ENCODE measurements at places on chromosomes 2 and 18.

DNA sequence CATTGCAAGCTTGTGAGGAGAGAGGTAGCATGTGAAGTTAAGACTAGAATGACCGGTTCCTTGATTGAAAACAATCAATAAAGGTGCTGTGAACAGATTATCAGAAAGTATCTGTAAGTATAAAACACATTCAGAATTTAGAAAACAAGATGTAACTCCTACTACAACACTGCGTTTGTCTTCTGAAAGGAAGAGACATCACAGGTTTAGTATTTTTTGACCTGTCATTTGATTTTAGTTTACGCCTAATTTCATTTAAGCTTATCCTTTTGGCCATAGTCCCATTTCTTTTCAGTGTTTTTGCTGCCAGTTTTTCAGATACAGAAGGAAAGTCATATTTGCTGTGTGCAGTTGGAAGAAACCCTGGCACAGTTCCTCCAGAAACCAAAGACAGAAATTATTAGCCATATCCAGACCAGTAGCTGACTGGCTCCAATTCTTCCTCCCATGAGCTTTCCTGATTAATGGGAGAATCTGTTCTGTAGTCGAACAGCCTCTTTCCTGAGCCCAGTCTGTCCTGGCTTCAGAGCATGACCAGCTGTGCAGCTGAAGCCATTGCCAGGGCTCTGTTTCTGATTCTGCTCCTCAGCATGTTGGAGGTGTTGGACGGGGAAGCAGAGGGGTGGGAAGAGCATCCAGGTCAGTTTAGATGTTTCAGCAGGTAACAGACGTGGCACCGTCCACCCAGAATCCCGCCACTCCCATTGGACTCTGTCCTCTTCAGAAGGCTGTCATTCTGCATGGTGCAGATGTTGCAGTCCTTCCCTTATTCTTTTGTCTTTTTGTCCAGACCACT lies 61.0 kb downstream of the CRIM1 start:
- DNase-seq = no peak

DNA sequence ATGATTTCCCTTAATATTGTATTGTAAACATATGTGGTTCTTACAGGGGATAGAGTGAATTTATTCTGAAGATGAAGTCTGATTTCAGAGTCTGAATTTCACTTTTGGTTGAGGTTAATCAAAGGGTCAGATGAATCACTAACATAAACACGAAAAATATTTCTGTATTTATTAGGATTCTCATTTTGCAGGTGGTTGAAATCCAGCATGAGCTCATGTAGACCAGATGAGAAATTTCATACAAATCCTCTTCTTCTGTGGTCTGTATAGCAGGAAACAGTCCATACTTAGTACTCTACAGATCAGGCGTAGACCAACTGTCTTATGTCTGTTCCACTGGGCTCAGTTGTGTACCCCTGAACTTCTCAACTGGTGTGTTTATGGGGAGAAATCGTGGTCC lies 157.8 kb downstream of the BABAM2 start:
- DNase-seq = no peak

GRCh38 chr2:127106457-127106990 lies 430 bp downstream of the BIN1 start:
- peak; percentile 65 for DNase-seq

GRCh38 chr2:101296371-101296770 lies 12.1 kb downstream of the RNF149 start:
- no peak for DNase-seq

DNA sequence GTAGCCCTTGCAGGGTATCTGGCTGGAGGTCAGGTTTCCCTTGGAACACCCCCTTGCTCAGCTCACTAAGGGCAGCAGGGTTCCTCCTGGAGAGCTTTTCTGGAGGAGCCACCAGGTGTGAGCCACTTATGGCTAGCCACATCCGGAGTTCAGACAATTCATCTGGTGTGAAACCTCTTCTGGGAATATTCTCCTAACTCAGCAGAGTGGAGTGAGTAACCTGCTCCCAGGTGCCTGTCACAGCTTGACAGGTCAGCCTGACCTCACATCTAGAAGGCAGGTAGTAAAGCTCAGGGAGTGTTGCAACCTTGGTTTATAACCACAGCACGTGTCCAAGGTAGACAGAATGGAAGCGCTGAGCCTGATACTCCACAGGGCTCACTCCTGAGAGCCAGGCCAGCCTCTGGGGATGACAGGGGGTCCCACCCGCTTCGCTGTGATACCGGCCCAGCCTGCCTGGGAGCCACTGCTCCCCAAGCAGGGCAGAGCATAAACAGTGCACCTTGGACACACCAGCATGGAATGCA lies 62.6 kb upstream of the TGFA start:
- peak; percentile 86 for DNase-seq

DNA sequence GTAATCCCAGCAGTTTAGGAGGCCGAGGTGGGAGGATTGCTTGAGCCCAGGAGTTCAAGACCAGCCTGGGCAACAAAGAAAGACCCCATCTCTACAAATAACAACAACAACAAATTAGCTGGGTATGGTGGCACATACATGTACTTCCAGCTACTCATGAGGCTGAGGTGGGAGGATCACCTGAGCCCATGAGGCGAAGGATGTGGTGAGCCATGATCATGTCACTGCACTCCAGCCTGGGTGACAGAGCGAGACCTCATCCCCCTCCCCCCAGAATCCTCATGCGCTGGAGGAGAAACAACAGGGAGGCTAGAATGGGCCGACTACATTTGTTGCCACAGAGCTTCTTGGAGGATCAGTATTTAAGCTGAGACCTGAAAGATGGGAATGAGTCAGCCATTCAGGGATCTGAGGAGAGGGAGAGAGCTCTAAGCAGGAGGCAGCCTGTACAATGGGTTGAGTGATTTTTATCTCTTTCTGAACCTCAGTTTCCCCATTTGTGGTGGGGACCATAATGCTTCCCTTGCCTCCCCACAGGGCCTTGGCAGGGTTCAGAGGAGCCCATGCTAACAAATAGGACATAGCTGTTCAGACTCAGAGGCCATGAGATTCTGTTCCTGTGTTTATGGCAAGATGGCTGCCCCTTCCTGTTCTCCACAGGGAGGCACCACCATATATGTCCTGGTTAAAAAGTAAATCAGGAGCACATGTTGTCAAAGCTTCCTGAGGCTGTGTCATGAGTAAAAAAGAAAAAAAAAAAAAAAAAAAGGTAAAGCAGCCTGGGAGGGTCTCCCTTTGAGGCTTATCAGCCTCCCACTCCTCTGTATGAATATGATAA lies 131.4 kb upstream of the HAAO start:
- DNase-seq = no peak

GRCh38 chr2:164917296-164917903 lies 37.9 kb downstream of the SLC38A11 start:
- DNase-seq = no peak

- no peak for DNase-seq
Observed at GRCh38 chr2:141534666-141535362, 596.0 kb downstream of the LRP1B start.

- no peak for DNase-seq
Observed at GRCh38 chr2:46001290-46001689, 295.9 kb upstream of the EPAS1 start.

GRCh38 chr18:21833604-21834298 lies 93.2 kb downstream of the MIB1 start:
- no peak for DNase-seq

GRCh38 chr2:219434718-219435525 lies at the start of gene SPEG:
TSS of gene SPEG (plus strand) at chr2:219434843. CDS start at chr2:219434978, 135 bp downstream.
- peak; percentile 54 for DNase-seq

DNA sequence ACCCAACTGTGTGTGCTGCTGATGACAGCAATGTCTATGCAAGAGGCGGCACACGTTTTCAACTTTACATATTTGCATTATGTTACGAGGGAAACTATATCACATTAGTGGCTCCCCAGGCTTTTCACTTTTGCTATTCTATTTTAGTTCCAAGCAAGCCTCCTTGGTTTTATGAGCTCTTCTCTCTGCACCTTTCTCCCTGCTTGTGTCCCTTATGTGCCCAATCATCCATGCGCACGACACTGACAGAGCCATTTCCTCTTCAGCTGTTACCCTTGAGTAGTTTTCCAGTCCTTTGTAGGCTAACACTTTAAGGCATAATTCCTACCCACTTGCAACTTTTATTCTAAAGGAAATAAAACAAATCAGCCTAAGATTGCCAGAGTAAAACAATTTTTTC lies 154.3 kb downstream of the TCF4 start:
- DNase-seq = no peak

- DNase-seq = no peak
Observed at GRCh38 chr18:51988277-51988676, 351.7 kb upstream of the DCC start.

DNA sequence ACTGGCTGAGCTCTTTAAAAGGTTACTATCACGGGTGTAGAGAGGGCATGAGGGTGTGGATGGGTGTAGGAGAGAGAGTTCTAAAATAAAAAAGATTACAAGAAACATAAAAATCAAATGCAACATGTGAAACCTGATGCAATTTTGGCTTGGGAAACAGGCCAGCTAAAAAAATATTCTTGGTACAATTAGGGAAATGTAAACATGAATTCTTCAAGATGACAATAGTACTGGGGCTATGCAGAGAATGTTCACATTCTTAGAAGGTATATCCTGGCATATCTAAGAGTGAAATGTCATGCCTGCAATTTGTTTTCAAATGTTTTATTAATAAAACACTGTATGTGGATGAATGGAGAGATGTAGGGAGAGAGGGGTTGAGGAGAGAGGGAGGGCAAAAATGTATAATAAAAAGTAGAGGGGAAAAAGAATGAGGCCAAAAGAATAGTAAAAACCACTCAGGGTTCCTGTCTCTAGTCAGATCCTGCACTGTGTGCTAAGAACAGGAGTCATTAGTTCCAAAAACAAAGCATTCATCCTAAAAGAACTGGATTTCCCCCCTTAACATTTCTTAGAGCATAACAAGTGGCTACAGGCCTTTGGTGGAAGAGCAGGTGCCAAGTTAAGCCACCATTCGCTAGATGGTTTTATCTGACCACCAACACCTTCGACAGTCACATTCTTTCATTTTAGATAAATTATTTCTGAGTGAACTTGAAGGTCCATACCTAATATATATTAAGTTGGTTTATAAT lies 77.3 kb downstream of the LPIN2 start:
- DNase-seq = no peak

DNA sequence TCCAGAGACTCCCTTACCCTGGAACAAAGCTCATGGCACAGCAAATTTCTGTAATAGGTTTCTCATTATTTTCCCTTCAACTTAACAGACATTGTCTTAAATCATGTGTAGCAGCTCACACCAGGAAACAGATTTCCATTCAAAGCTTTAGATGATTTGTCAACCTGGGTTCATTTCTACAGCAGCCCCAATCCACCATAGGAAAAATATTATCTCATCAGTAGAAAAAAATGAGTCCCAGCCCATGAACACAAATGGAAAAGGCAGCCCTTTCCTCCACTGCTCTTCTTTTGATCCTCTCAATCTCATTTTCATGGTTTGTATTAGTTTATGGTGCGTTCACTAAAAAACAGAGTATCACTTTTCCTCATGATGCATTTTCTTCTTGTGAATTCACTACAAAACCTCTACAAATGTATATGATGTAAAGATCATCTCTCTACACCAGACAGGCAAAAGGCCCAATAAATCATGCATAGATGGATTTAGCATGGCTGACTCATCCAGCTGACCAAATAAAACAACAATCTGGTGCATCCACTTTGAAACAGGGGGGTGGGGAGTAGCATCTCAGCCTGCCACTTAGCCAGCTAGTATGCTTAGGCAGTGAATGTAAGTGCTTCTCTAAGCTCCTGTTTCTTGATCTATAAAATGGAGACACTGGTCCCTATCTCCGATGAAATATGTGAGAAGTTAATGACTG lies 78.6 kb downstream of the SATB2 start:
- DNase-seq = no peak

DNA sequence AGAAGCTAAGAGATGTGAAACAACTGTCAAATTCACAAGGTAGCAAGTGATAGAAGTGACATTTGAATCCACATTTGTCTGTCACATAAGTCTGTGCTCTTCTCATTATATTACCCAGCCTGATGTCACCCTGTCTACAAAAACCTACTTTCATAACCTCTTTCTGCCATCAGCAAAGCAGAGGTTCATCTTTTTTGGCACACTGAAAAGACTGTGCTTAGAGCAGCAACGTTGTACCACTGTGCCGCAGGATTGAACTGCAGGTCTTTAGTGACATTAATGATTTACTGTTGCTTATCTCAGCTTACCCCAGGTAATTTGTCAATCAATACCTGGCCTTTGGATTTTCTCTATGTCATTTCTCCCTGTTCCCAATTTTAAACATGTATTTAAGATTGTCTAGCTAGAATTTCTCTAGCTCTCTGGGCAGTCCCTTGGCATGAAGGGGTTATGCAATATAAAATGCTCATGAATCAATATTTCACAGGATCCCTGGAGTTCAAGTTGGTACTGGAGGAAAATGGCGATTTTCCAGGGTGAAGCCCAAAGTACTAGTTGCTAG lies 31.4 kb upstream of the TDRD15 start:
- DNase-seq = no peak

DNA sequence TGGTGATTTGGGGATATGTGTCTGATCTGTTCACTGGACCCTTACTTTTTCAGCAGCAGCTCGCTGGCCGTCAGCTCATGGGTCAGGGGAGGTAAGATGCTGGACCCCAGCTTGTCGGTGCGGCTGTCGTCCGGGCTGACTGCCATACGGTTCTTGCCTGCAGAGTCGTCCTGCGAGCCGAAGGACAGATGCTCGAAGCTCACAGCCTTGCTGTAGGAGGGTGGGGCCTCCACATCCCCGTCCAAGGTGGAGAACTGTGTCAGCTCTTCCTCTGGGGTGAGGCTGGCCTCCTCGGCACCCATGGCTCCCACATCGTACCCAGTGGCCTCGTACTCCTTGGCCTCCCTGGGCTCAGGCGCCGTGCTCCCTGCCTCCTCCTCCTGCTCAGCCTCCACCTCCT lies 179.5 kb downstream of the NAPG start:
- no peak for DNase-seq

DNA sequence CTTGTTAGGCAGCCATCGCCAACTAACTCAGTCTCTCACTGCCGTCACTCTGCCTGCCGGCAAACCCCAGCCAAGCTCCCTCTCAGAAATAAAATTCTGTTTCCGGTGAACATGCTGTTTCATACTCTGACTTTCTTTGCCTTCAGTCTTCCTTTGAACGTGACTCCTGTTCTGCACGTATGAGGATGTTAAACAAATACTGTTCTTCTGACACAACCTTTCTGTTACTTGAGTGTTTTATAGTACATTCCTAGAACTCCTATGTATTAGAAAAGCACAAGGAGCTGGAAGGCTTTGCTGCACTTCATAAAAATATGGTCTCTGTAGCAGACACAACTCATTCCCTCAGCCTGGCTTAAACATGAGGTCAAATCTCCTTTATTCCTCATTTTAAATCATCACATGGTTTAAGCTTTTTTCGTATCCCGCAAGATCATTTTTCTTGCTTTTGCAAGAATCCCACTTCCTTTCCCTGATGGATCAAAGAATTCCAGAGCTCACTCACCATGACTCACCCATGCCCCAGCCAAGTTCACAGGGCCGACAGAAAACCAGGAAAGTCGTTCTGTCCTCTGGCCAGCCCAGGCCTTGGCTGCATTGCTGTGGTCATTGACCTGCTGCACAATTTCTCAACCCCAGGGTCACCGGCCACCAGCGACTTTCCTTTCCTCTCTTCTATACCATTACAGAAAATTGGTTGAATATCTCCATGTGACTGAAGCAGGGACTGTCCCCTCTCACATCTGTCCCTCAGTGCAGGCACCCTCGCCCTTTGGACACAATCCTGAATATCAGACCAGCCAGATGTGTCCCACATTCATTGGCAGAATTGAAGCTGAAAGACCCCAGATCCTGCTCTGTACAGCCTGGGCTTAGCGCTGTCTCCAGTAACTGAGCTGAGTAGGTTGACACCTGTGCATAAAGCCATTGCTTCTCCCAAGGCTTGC lies 183.1 kb upstream of the ARL4C start:
- DNase-seq = peak; percentile 81

GRCh38 chr2:45802499-45803138 lies 151.1 kb downstream of the PRKCE start:
- DNase-seq = no peak

GRCh38 chr2:108460345-108461037 lies 11.5 kb downstream of the GCC2 start:
- DNase-seq = no peak
